Sciatic nerve (tissue), 2 donors: ENCODE measurements at places on chromosomes 2 and 18. TPM values are rescaled to one million over a fixed set of nuclear protein-coding genes. Genes with fewer than 3 reads are reported as not detected.

The DLGAP1 gene
- 0.98 TPM for total RNA-seq

- DNase-seq: no peak
Measured at GRCh38 chr2:111688482-111688881, 195.5 kb downstream of the ANAPC1 start.

- DNase-seq: no peak
Measured at GRCh38 chr2:112494828-112495227, 12.9 kb downstream of the TTL start.

The COL3A1 gene
- total RNA-seq: 191 TPM

The ADAM23 gene
- total RNA-seq: 9.4 TPM

- DNase-seq: no peak
Measured at GRCh38 chr2:169324581-169325260, 37.6 kb downstream of the LRP2 start.

GRCh38 chr2:127670055-127670956 lies 5.0 kb downstream of the LIMS2 start:
- DNase-seq: no peak

DNA sequence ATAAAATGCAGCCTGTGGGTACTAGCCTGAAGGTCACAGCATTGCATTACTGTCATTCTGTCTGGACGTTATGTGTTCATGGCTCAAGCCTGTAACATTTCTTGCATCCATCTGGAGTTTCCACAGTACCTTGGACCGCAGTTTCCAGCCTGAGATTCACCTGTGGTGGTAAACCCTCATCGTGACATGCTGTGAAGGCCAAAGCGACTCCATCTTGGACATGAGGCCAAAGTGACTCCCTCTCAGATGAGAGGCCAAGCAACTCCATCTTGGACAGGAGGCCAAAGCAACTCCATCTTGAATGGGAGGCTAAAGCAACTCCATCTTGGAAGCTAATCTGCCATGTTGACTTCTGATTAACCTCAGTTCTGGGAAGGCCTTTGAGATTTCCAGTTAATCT lies 257.7 kb upstream of the MYT1L start:
- no peak for DNase-seq

The ANKRD30BL gene
- total RNA-seq: not detected
